ENCODE measurements at places on chromosomes 6 and 20. TPM values are rescaled to one million over a fixed set of nuclear protein-coding genes. Genes with fewer than 3 reads are reported as not detected.
A peak's percentile ranks its signal among the peaks of the same experiment; 100 is the strongest.

- DNase-seq: peak; percentile 75
Observed at GRCh38 chr20:10131732-10132345, 86.8 kb upstream of the SNAP25 start.

GRCh38 chr6:68326762-68327161, 308.3 kb upstream of the ADGRB3 start:
- no peak for DNase-seq

- DNase-seq: no peak
Observed at GRCh38 chr20:944774-945410, 28.8 kb upstream of the ANGPT4 start.

DNA sequence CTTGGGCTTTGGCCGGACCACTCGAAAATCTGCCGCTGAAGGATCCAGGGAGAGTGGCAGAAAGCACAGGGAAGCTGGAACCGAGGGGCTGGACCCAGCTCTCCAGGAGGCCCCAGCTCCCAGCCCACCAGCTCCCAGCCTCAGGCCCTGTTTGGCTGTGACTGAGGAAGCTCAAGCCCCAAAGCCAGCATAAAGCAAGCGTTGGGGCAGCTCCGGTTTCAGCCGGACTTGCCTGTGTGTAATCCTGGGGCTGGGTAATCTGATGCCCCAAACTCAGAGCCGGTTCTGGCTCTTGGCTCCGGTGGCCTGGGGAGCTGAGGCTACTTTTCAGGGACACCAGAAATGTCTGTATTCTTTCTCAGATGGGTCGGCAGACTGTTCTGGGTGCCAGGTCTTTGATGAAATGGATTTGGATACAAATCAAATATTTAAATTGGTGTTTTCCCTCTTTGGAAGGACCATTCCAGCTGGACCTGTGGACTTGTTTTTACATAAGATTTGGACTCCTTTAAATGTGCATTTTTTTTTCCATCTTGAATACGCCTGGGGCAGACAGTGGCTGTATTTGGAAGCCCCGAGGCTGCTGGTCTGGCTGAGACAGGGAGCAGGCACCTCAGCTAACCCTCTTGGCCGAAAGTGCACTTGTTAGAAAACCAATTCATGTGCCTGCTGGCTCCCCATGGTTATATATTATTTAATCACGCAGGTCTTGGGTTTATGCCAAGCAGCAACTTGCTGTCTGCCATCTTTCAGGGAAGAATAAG, 29.7 kb downstream of the RPP40 start:
- DNase-seq: no peak

DNA sequence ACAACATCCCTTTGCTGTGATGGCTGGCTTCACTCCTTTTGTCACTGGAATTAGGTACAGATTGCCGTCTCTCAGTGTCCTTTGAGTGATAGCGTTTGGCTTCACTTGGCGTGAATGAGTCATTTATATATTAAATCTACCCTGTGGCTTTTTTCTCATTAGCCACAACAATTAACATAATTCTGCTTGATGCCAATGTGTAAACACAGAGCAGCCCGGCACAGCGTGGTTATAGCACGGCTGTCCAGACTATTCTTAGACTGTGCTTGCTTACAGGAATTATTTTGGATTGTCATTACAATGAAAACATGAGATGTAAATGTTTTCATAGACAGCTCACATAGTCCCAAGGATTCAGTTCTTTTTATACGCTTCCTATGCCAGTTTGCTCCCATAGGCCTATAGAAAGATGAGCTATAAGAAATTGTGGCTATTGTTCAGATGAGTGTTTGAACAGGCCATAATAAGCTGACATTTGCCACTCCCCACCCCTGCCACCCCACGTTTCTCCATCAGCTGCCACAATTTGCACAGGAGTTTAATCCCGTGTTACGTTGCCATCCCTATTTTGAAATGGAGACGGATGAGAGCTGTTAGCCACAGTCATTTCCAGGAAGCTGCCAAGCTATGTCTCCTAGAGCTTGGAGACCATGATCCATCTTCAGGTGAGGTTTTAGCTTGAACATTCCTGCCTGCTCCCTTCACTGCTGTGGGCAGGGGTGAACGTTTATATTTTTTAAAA, 65.9 kb downstream of the PPP1R14C start:
- no peak for DNase-seq

The SPTLC3 gene
- 1.1 TPM for total RNA-seq

The WFDC12 gene
- total RNA-seq: not detected
